Activated T-cell treated with anti-CD3 and anti-CD28 coated beads, Interleukin-2, amount 50 U/mL, for 24 hours (primary cell): ENCODE measurements at places on chromosomes 6 and 20.

DNA sequence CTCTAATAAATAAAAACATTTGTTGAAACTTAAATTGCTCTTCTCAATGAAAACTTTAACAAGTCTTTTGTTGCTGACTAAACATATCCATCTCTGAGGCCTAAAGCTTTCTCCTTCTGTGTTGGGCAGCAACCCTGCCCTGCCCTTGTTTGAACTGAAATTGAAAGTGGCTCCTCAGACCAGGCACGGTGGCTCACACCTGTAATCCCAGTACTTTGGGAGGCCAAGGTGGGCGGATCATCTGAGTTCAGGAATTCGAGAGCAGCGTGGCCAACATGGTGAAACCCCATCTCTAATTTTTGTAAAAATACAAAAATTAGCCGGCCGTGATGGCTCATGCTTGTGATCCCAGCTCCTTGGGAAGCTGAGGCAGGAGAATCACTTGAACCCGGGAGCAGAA lies 29.2 kb upstream of the GNRH2 start:
- no peak for DNase-seq

GRCh38 chr20:4794846-4795245 lies 73.1 kb downstream of the PRND start:
- no peak for DNase-seq

GRCh38 chr6:45609141-45609638 lies 231.5 kb upstream of the SUPT3H start:
- DNase-seq = no peak

GRCh38 chr20:41167481-41168253 lies 30.3 kb downstream of the PLCG1 start:
- DNase-seq = no peak

DNA sequence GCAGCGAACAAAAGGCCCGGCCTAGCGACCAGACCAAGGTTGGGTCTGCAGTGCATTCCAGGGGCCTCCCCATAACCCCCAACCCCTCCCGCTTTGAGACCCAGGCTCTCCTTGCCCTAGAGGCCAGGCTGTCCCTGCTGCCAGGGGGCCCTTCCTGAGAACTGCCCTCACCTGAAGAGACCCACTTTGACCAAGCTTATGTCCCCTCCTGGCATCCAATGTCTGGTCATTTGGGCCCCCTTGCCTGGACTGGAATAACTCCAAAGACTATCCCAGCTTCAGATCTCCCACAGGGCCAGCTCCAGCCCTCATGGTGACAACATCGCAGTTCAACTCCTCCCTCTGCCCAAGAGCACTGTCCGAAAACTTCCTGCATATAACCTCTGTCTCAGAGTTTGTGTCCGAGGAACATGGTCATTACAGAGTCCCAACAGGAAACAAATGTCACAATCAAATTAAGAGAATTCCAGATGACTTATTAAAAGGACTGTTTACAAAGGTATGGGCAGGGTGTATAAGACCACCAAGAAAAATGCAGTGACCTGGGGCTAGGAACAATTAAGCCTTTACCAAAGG lies 125.0 kb downstream of the BANF2 start:
- DNase-seq = no peak

DNA sequence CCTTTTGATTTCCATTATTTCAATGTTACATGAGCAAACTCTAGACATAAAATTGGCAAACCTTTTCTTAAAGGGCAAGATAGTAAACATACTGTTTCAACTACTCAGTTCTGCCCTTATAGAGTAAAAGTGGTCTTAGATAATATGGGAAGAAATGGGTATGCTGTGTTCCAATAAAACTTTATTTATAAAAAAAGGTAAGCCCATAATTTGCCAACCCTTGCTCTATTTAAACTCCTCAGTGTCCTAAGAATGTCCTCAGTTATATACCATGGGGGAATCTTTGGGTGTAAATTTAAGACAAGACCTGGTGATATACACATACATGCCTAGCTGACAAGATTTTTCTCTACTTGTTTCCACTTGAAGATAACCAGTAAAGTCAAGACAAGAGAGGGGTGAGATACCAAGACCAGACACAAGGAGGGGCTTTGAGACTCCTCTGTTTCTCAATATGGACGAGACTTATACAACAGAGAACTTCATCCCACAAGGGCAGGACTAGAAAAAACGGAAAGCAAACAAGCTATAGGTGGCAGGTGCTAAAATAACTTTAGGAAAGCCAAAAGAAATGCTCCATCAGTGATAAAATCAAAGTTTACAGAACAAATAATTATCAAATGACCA lies 10.5 kb downstream of the SNX3 start:
- no peak for DNase-seq

- no peak for DNase-seq
These were observed 148.3 kb downstream of the HACE1 start for GRCh38 chr6:104711371-104711770.

DNA sequence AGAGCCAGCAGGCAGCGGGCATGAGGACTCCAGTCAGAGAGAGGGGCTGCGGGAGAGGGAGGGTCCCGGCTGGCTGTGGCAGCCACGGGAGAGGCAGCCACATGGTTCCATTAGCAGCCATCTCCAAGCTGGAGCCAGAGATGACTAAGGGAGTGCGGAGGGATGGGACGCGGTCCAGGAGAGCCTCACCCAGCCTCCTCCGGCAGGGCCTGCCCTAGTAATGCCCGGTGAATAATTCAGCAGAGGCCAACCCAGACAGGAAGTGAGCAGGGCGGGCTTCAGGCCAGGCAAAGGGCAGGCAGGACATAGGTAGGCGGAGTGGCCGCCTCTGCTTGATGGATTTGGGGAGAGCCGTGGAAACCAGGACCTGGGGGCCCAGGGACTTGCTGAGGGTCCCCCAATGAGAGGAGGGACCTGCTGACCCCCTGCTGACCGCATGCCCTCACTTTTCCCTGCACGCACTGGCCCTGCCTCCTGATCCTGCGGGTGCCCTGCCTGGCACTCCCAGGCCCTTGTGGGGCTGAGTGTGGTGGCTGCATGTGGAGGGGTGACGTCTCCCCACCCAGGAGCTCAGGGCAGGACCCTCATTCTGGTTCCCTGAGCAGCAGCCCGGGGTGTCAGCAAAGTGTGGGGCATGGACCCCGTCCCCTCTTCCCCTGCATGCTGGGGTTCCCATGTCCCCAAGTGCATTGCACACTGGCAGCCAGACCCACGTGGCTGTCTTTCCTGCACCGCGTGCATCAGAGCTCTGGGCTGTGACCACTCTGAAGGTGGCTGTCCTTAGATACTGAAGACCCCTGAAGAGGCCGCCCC lies 51.8 kb upstream of the SLCO4A1 start:
- no peak for DNase-seq

DNA sequence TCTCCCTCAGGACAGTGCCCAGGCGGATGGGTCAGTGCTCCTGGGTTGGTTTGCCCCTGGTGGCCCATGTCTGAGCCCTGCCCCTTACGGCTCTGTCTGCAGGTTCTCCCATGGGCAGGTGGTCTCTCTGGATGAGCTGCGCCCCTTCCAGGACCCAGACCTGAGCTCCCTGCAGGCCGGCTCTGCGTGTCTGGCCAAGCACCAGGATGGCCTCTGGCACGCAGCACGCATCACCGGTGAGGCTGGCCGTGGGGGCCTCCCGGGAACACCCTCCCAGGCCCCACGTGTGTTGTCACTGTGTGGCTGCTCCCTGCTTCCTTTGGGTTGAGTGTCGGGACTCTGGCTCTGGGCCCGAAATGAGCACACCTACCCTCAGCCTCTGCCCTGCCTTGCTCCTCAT lies 3.3 kb upstream of the LIME1 start:
- no peak for DNase-seq

GRCh38 chr20:1832634-1833033 lies 62.6 kb upstream of the SIRPA start:
- DNase-seq = no peak

DNA sequence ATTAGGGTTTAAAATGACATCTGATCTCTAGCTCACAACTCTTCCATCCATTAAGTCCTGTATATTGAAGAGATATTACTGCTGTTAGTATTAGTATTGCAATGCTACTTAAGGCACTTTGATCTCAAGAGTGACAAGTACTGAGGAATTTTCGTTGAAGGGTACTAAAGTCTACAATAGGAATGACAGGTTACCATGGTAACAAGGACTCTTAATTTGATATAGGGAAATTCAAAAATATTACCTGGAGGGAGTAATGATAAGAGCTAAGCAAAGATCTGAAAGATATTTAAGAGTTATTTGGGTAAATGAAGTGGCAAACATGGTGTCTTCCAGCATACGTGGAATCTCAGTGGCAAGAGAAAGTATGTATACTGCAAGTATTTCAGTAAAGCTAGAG lies 518.0 kb upstream of the SLC35B3 start:
- no peak for DNase-seq

DNA sequence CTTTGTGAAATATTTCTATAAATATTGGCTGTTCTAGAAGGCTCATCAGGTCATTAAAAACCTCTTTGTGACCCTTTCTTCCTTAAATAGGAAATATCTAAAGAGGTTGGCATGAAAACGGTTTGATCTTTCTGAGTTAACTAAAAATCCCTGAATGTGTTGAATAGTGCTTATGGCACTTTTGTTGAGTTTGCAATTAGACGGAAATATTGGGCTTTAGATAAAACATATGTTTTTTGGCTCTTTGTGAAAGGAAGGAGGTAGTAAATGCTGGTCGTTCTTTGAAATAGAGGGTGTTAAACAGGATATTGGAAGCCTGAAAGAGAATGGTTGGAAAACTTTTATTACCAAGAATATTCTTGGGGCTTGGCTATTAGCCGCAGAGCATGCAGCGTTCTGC lies 163.0 kb downstream of the ARID1B start:
- no peak for DNase-seq
